ENCODE measurements at places on chromosomes 4 and X. TPM values are rescaled to one million over a fixed set of nuclear protein-coding genes. Genes with fewer than 3 reads are reported as not detected.

Gene BMPR1B
- polyA plus RNA-seq: 23.8 TPM

Gene GLA
- polyA plus RNA-seq: 33.4 TPM

Gene SMARCA1
- 112 TPM for polyA plus RNA-seq

Gene SPOCK3
- 14.6 TPM for polyA plus RNA-seq

Gene LGI2
- 32.3 TPM for polyA plus RNA-seq

Gene CDX4
- not detected for polyA plus RNA-seq

Gene INTU
- 22.7 TPM for polyA plus RNA-seq

Gene STK32B
- 9.0 TPM for polyA plus RNA-seq

Gene CYSLTR1
- polyA plus RNA-seq: 2.7 TPM

DNA sequence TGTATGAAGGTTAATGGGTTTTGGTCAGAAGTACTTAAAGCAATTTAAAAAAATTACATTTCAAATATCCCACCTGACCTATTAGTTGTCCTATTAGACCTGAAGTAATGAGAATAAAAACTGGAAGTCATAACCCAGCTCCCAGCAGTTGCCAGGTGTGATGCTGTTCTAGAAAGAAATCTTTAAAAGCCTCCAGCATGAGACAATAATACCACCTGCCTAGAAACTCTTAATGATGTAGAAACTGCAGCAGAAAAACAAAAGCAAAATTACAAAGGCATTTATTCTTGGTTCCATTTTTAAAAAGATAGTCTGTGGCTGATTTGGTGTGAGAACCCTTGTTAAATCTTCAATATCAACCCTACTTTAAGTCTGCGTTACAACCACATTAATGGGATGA is 1137.7 kb upstream of the TENM3 start:
- DNase-seq: no peak

DNA sequence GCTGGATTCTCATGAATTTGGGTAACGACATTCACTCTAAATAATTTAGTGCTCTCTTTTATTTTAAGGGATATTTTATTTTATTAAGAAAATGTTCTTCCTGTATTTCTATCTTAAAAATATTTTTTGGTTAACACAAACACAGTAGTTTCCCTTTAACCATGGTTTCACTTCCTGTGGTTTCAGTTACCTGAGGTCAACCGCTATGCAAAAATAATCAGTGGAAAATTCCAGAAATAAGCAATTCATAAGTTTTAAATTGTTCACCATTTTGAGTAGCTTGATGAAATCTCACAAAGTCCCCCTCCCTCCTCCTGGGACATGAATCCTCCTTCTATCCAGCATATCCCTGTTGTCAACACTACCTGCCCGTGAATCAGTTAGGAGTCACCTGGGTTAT is 71.4 kb downstream of the GBA3 start:
- no peak for DNase-seq

- no peak for DNase-seq
Observed at GRCh38 chr4:83012200-83012686, 1.6 kb upstream of the LIN54 start.

DNA sequence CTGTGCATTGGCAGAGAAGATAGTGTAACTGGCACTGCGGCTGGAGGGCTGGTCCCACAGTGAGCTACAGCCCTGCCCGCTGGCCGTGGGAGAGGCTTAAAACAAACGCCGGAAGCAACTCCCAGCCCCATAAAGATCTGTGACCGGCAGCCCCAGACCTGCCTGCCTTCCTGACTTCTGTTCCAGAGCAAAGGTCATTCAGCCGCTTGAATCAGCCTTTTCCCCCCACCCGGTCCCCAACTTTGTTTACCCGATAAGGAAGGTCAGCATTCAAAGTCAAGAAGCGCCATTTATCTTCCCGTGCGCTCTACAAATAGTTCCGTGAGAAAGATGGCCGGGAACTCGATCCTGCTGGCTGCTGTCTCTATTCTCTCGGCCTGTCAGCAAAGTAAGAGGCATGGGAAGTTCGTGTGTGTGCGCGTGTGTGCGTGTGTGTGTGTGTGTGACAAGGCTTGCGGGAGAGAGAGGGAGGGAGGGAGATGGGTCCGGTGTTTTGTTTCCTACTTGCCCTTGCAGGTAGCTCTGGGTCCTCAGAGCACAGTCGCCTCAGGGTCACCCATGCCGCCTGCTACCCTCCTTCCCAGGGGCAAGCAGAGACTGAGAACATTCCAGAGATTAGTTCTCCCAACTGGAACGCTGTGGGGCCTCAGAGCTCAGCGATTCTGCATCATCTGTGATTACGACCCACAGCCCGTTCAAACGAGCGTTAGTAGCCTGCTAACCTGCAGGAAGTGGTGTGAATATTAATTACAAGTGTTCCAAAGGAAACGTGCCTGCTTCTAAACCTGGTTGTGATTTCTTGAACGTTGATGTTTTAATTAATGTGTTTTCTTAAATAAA is at the start of gene MGST2:
MGST2 (plus strand) TSS at position 130 of the 840 bp plus-strand sequence; CDS start at position 331, 201 bp downstream.
- no peak for DNase-seq

DNA sequence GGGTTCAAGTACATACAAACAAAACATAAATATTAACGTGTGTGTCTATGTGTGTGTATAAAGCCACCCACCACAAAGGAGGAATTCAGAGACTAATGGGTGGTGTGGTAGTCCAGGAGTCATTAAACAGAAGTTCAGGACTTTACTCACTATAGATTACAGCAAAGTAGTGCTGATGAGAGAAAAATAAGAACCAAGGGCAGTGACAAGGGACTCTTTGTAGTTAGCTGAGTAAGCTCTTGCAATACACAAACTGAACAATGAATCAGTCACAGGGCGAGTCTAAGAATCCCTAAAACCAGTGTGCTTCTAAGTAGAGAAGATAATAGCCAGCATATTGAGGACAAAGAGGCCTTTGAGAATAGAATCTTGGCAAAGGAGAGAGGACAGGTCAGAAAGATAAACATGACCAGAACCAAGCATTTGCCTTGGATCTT is 232.4 kb downstream of the PPP3CA start:
- DNase-seq: no peak

DNA sequence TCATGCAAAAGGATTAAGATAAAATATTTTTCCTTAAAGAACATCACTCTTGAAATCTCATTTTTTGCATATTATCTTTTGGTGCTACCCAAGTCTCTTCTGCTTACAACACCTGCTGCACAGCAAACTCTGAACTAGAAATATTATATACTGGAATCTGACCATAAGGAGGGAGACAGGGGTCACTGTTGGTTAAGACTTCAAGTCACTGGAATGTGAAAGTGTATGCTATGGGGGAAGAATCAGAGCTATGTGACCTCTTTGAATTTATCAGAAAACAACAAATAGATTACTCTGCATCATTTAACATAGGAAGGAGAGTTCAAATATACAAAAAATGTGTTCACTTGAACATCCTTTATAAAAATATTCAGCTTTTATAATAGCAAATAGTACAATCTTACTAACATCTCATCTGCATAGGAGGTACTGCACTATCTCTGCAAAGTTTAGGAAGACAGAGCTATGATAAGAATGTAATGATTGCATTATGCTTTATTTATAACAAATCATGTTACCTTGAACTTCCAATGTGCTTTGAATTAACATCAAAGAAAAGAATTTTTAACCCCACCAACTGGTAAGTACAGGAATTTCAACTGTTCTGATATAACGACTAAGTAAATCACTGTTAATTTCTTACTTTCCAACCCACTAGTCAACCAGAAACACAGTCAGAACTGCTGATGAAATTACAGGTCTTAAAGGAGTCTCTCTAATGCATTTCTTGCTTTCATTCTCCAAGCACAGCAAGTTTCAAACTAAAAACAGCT is 69.8 kb downstream of the ZNF827 start:
- DNase-seq: no peak

GRCh38 chrX:3678328-3678727 is 35.1 kb downstream of the PRKX start:
- no peak for DNase-seq

GRCh38 chr4:145130788-145131399 is 32.8 kb downstream of the ABCE1 start:
- no peak for DNase-seq

- no peak for DNase-seq
Observed at GRCh38 chrX:110163488-110163887, 154.4 kb downstream of the AMMECR1 start.

DNA sequence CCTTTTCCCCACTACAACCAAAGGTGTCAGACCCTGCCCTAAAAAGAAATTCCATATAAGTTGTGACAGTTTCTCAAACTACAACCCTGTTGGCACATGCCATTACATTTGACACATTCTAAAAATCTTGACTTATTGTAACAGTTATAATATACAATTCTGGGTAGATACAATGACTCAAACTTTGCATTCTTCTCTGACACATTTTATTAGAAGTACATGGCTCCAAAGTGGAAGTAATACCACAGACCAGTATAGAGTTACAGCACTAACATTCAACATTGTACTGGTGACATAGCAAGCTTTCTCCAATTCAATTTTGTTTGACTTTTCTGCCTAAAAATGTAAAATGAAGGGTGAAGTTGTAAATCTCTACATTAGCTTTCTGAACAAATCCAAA is 196.6 kb upstream of the ETNPPL start:
- DNase-seq: no peak

DNA sequence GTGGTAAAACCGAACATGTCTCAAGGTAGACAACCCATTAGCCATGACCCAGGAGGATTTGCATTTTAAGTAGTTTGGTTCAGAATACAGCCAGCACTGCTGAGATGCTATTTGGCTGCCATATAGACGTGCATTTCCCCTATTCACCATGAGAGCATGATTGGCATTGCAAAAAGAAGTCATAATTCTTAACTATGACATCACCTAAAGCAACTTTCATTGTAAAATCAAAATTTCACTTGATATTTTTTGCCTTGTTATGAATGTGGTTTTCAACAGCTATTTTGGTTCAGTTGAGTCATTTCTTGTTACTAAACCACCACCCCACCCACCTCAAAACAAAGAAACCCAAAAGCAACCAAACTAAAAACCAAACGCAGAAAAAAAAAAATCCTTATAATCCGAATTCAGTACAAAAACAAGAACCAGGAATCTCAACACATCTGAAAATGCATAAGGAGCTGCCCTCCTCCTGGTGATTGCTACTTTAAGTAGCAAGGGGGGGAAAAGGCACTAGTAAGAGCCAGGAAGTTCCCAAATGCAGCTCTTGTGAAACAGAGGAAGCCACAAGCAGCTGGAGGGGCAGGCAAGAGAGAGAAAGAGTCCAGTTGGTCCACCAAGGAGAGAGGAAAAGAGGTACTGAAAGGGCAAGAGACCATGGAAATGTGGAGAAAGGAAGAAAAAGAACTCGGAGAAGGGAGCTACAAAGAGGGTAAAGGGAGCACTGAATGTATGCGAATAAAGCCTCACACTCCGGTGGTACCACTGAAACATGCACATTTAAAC is 3.1 kb downstream of the SLITRK4 start:
- no peak for DNase-seq

DNA sequence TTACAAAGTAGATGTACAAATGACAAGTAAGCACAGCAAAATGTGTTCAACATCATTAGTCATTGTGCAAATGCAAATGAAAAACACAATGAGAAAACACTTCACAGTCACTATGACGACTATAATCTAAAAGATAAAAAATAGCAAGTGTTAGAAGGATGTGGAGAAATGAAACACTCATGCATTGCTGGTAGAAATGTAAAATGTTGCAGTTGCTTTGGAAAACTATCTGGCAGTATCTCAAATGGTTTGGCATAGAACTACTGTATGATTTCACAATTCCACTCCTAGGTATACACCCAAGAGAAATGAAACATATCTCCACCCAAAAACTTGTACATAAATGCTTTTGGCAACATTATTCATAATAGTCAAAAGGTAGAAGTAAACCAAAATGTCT is 459.7 kb upstream of the TRAM1L1 start:
- DNase-seq: no peak

DNA sequence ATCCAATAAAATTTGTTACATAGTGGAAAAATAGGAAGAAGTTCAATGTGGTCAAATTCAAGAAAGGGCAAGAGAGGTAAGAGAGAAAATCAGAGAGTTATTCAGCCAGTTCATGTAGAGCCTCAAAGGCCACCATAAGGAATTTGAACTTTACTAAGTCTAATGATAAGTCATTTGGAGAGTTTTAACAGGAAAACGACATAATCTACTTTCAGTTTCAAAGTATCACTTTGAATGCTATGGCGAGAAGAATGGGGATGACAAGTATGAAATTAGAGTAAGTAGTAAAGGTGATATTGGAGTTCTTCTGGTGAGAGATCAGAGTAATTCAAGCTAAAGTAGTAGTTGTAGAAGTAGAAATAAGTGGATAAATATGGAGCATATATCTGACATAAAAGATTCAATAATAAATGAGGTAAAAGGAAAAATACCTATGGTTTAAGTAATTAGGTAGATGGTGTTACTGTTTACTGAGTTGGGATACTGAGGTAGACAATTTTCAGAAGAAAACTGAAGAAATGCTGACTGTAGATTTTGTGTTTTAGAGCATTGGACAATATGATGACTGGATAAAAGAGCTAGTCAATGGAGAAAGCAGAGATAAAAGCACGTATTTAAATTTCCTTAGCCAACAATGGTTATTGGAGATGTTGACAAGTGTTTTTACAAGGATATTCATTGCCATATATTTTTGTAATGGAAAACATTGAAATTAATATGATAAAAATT is 331.7 kb upstream of the ADGRL3 start:
- no peak for DNase-seq

- DNase-seq: no peak
Observed at GRCh38 chr4:168711197-168712140, 214.6 kb downstream of the PALLD start.

DNA sequence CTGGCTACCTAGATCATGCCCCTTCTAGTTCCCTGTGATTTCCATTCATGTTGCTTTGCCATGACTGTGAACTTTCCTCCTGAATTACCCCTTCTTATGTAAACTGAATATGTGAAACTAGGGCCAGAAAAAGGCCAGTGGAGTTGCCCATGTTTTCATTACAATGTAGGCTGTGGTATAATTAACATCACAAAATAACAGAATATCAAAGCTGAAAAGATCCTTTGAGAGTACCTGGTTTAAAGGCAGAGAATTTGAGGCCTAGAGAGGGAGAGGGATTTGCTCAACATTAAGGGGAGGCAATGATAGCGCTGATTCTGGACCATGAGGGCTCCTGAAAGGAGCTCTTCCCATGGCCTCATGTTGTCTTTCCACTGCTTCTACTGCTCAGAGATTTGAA is 392.2 kb downstream of the OPHN1 start:
- DNase-seq: no peak

DNA sequence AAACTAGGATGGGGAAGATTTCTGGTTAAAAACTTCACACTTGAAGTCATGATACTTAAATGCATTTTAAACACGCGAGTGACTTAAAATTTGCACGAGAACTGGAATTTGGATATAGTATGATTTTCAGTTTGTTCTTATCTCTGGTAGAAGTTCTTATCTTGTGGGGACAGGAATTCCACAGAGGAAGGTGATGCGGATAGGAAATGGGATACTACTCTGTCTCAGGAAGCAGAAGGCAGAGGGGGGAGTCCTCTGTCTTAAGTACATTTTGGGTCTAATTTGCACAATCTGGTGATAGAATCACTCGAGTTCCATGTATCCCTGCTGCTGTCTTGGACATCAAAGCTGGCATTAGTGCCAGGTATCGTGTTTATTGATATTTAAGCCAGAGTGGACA is 53.3 kb downstream of the TLL1 start:
- no peak for DNase-seq

- no peak for DNase-seq
Observed at GRCh38 chr4:31086756-31087330, 366.7 kb downstream of the PCDH7 start.
